ENCODE measurements at places on chromosomes 1 and 21.

- no peak for DNase-seq
Measured at GRCh38 chr1:85599076-85599491, 18.5 kb downstream of the CCN1 start.

- DNase-seq: no peak
Measured at GRCh38 chr1:85144351-85144750, 56.5 kb downstream of the SYDE2 start.

- no peak for DNase-seq
Measured at GRCh38 chr1:1858382-1859086, 32.4 kb downstream of the GNB1 start.

- no peak for DNase-seq
Measured at GRCh38 chr1:115479055-115479482, 141.0 kb upstream of the NGF start.

DNA sequence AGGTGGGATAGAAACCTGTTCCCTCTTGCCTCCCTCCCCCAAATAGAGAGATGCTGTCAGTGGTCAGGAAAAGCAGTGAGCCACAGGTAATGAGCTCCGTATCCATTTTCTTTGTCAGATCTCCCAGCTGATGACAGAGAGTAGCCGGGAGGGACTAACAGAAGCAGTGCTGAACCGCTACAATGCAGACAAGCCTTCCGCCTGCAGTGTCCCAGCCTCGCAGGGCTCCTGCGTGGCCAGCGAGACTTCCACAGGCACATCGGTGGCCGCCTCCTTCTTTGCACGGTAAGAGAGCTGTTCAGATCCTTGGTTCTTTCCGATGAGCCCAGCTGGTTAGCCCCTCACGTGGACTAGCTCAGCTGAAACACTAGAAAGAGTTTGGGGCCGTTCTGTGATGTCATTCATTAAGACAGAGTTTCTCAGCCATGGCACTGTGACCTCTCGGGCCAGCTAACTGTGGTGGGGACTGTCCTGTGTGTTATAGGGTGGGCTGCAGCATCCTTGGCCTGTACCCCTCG, 264.7 kb downstream of the KIF26B start:
- DNase-seq: no peak

DNA sequence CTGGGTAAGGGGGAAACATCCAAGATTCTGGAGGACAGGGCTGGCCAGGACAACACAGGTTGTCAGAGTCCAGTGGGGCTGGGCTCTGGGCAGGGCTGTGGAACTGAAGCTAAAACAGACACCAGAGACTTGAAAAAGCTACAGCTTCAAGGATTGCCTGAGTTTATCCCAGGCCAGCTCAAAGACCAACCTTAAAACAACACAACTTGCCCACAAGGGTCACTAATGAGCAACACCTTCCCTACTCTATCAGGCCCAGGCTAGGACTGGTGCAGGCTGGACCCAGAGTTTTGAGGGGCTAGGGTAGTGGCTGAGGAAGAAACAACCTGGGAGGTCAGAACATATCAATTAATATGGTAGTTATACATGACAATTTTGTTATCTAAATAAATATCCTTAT, 160.7 kb downstream of the SLC45A1 start:
- no peak for DNase-seq

Measured in esophagus squamous epithelium (tissue), 5 donors.